ENCODE measurements at places on chromosomes 11 and 22. TPM values are rescaled to one million over a fixed set of nuclear protein-coding genes. Genes with fewer than 3 reads are reported as not detected.

The MS4A4E gene
- not detected for total RNA-seq

The DCHS1 gene
- total RNA-seq, result 37.6 TPM

The DNAJB13 gene
- 3.6 TPM for total RNA-seq

The ESAM gene
- 9.4 TPM for total RNA-seq

The BACE1 gene
- 12.0 TPM for total RNA-seq

The CD3D gene
- not detected for total RNA-seq

The RRM1 gene
- total RNA-seq, result 34.2 TPM

The MMP1 gene
- total RNA-seq, result not detected

The TSKU gene
- total RNA-seq, result 13.5 TPM

The PKP3 gene
- 36.6 TPM for total RNA-seq

The YPEL4 gene
- total RNA-seq, result 3.4 TPM

The GLYAT gene
- 55.4 TPM for total RNA-seq

The CCDC89 gene
- 10.8 TPM for total RNA-seq

The UPK3A gene
- not detected for total RNA-seq

The IRAG1 gene
- 62.6 TPM for total RNA-seq

The RNF214 gene
- 10.8 TPM for total RNA-seq

The OR8B12 gene
- not detected for total RNA-seq

The CD248 gene
- total RNA-seq, result 20.7 TPM

The SPON1 gene
- total RNA-seq, result 328 TPM

The KREMEN1 gene
- total RNA-seq, result 14.0 TPM

The HORMAD2 gene
- total RNA-seq, result 1.2 TPM

The PIH1D2 gene
- total RNA-seq, result not detected

The C22orf42 gene
- total RNA-seq, result 0.96 TPM

The BANF1 gene
- 31.3 TPM for total RNA-seq

The SLC22A8 gene
- total RNA-seq, result 0.72 TPM

The AGBL2 gene
- 1.2 TPM for total RNA-seq

The GAB4 gene
- total RNA-seq, result 1.7 TPM

The C2CD2L gene
- 1.9 TPM for total RNA-seq

The ARHGEF12 gene
- 109 TPM for total RNA-seq

The ANGPTL5 gene
- 1.9 TPM for total RNA-seq

The TRIM29 gene
- total RNA-seq, result 39.7 TPM

The DAGLA gene
- total RNA-seq, result 1.4 TPM

The CNGA4 gene
- not detected for total RNA-seq

The ACTN3 gene
- not detected for total RNA-seq

The FDXACB1 gene
- total RNA-seq, result 0.48 TPM

The SLC22A6 gene
- total RNA-seq, result not detected

Measured in umbilical cord (tissue), 2 donors.